Immature natural killer cell (primary cell): ENCODE measurements at places on chromosomes 5 and 9. TPM values are rescaled to one million over a fixed set of nuclear protein-coding genes. Genes with fewer than 3 reads are reported as not detected.

Gene PCDH12
- polyA plus RNA-seq, result not detected

DNA sequence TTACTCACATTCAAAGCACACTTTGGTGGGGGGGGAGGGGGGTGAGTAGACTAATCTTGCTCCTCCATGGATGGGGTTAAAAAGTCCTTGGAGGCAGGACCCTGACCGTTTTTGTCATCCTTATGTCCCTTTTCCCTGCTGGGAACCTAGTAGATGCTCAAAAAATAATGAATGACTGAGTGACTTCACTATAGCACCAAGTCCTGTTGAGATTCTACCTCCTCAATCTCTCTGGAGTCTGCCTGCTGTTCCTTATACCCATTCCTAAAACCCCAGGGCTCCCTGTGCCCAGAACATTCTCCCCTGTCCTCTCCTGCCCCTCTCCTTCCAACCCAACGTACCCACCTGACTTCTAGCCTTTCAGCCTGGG, 2.3 kb upstream of the CSF2 start:
- no peak for DNase-seq

GRCh38 chr9:70511858-70512257, 97.4 kb upstream of the KLF9 start:
- DNase-seq, result no peak

Gene PCDHGA7
- not detected for polyA plus RNA-seq

- DNase-seq, result no peak
Measured at GRCh38 chr9:21385131-21385670, at the start of gene IFNA2. Gene IFNA2, minus strand, starts transcription at chr9:21385398. Its CDS starts 69 bp downstream, at chr9:21385329.

Gene HEMGN
- polyA plus RNA-seq, result 1.8 TPM

Gene CER1
- not detected for polyA plus RNA-seq
